Breast epithelium (tissue), 4 donors: ENCODE measurements at places on chromosomes 13 and 19.

- no peak for DNase-seq
Measured at GRCh38 chr13:99433543-99434075, 67.7 kb upstream of the TM9SF2 start.

DNA sequence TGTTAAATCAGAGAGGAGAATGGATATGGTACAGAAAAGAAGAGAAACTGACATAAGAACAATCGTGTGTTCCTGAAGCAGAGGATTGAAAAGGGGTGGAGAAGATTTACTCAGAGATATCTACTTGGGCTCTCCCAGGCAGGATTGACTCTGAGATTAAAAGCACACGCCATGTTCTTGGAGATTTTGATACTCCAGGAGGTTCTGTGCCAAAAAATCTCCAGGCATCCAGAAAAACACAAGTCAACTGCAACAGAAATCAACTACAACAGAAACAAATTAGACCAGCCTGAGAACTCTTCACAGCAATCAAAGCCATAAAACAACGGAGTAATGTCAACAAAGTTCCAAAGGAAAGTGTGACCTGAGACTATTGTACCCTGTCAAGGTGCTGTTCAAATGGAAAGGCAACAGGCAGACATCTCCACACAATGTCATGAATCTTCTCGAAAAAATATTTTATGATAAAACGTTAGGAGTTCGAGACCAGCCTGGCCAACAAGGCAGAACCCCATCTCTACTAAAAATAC, 104.2 kb downstream of the UBL3 start:
- DNase-seq = no peak

DNA sequence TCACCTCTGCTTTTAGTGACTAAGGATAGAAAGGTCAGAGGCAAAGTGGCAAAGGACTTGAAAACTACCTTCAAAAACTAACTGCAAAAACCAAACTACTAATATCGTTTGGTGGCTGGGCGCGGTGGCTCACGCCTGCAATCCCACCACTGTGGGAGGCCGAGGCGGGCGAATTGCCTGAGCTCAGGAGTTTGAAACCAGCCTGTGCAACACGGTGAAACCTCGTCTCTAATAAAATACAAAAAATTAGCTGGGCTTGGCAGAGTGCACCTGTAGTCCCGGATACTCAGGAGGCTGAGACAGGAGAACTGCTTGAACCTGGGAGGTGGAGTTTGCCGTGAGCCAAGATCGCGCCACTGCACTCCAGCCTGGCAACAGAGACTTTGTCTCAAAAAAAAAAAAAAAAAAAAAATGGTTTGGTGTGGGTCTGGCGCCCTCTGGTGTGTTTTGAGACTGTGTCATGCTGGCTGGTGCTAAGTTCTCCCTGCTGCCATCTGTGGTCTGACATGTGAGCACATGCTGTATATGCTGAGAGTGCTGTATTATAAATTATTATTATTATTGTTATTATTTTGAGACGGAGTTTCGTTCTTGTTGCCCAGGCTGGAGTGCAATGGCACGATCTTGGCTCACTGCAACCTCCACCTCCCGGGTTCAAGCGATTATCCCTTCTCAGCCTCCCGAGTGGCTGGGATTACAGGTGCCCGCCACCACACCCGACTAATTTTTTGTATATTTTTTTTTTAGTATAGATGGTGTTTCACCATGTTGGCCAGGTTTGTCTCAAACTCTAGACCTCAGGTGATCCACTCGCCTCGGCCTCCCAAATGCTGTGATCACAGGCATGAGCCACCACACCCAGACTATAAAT, 36.0 kb upstream of the RNF17 start:
- DNase-seq = no peak

- no peak for DNase-seq
Measured at GRCh38 chr13:46087481-46087880, 17.4 kb downstream of the CPB2 start.

DNA sequence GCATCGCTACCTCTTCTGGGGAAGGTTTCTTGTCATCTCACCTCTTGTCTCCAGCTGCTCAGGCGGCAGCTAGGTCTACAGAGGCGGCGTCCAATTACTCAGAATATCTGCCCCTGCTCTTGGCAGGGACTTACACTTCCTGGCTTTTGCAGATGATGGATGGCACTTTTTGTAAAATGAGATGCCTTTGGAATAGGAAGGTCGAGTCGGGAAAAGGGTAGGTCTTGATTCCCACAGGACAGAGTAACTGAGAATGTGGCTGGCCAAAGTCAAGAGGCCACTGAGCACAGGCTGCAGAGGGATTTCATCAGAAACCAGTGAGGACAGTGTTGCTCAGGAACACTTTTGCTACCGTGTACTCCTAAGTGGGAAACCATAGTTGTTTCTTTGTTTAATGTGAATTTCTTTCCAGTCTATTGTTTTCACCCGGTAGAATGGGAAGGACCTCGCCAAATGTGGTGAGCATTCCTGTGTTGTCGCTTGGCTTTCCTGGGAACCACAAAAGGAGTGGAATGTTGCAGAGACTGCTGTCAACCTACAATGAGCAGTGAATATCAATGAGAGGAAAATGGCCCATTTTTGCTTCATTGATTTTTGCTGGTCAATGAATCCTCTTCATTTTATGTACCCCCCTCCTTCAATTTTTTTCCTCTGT, 383.7 kb downstream of the HS6ST3 start:
- DNase-seq = no peak

DNA sequence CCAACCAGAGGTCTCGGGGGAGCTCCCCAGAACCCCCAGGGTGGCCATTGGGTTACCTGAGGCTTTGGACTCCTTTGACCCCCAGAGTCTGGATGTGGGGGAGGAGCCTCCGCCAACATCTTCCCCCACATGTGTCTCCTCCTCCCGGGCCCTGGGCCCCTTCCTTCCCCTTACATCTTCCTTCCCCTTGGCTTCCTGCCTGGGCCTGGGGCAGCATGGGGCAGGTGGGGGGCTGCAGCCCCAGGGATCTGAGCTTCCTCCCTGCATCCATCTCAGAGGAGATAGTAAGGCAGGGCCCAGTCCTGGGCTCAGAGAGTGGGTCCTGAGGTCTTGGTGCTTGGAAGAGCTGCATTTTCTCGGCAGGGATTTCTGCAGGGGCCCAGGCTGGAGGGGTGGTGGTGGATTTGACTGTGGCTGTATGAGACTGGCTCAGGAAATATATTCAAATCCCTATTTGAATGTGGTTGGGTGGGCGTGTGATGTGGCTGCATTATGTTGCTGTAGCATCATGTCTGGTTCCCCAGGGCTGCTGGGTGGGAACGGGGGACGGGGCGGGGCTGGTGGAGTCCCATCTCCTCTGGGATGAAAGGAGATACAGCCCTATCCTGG, 919 bp downstream of the VAV1 start:
- DNase-seq = no peak

GRCh38 chr19:48637948-48638830, 1.0 kb upstream of the DBP start:
- peak; percentile 83 for DNase-seq

GRCh38 chr13:68995972-68996667, 1111.5 kb upstream of the ATXN8OS start:
- DNase-seq = no peak

DNA sequence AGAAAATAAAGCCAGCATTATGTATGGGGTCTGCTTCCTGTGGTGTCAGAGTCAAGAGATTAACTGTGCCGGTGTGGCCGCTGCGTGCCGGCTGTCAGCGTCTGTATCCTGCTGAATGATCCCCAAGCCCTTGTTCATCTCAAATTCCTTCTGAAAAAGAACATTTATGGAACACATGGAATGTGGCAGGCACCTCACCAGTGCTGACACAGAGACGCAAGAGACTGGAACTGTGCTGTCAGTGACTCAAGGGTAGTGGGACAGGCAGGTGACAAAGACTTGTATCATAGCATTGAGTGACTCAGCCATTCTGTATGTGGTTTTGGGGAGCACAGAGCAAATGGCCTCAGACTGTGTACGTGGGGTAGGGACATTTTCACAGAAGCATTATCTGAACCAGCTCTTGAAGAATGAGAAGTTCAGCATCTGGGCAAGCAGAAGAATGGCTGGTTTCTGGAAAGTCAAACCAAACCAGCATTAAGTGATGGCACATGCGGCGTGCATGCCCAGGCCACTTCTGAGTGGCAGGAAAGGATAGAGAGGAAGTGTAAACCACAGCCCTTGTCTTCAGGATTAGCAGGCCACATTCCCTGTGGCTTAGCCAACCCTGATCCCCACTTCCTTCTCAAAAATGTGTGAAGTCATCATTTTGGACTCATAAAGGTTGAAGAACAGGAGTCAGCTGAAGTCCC, 54.0 kb upstream of the IRS2 start:
- DNase-seq = no peak

DNA sequence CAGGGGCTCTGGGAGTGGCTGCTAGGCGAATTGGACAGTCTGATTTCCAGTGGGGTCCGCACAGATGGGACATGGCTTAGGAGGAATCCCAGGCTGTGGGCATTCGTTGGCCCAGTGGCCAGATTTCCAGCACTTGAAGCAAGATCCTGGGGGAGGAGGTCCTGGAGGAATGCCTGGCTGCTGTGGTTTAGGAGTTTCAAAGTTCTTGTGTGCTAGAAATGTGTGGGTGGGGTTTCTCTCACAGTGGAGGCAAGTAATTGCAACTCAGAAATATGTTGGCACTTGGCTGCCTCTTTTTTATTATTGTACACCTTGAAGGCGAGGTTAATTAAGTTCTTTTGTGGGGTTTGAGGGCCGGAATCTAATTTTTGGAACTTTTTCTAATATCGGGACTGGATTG, 17.1 kb downstream of the IGFL3 start:
- no peak for DNase-seq

GRCh38 chr13:76733671-76734070, 152.5 kb downstream of the KCTD12 start:
- DNase-seq = no peak

- DNase-seq = no peak
Measured at GRCh38 chr19:11479090-11479897, 1.6 kb downstream of the ELAVL3 start.

DNA sequence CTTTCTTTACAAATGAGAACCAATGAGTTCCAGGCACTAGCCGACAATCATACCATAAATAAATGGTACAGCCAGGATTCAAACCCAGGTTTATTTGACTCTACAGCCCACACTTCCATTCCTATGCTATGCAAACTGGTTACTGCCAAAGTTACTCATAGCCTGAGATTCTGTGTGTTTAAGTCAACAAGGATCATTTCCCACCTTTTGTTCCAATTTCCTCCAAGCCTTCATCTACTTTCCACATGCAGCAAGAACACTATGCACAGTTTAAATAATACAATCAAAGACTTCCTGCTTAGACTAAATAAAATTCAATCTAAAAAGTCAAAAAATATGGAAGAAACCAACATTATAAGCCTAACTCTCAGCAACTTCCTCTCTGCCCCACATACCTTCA, 59.2 kb upstream of the KLF12 start:
- DNase-seq = no peak

DNA sequence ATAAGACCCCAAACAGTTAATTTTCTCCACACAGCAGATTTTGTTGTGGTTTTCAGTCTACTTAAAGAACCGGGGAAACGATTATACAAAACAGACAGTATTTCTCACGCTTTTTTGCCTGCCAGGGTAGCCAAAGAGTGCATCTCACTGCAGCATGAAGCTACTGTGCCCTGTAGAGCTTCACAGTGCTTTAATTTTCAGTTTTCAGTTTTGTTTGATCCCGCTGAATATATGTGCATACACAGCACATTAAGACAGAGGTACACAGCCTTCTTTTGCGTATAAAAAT, 215.0 kb downstream of the TEX29 start:
- no peak for DNase-seq

GRCh38 chr13:51769455-51770127, 34.4 kb downstream of the DHRS12 start:
- no peak for DNase-seq

GRCh38 chr13:75178436-75178835, 303.5 kb downstream of the TBC1D4 start:
- no peak for DNase-seq

DNA sequence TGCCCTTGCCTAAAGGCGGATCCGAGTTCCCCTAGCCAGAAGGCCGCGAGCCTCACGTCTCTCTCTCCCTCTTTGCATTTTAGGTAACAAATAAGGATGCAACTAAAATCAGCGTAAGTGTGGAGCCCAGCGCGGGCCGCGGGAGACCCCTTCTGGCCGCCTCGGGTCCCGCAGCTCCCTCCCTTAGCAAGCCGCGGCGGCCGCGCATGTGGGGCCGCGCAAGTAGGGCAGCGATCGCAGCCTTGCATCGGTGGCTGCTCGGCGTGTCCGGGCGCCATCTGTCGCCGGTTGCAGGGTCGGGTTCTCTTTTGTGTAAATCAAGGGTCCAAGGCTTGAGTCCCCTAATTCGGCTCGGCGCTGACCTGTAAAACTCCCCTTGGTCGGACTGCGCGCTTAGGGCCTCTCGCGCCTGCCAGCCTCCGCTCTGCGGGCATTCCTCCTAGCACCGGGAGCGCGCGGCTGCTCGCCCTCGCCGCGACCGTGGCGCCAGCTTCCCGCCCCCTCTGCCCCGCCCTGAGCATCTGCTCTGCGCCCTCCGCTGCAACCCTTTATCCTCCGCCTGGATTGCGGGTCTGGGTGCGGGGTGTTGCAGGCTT, 2.7 kb downstream of the VSTM2B start:
- DNase-seq = no peak

DNA sequence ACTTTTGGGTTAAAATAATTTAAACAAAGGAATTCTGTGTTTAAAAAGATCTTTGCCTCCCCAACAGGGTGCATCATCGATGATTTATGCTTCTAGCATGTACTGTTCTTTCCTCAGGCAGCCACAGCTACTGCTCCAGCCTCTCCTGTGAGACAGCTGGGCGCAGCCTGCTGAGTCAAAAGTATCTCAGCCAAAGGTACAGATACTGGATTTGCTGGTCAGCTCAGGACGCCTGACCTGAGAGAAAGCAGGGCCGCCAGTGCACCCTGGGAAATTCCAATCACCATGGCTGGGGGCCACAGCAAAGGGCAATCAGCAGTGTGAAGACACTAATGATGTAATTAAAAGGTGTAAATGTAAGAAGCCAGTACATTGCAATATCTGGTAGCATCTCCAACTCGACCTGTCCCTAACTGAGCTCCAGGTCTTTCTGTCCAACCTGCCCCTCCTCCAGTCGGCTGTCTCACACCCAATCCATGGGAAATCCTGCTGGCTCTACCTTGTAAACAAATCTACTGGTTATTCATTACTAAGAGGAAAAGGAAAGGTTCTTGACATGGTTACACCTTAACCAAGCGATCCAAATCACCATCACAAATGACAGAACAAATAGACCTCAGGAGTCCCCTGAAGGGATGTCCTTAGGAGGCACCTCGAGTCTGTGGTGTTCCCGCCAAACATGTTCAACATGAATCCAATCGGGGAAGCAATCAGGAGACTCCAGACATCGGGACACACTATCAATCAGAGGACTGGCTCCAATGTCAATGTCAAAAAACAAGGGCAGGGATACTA, 7.3 kb downstream of the OPA3 start:
- DNase-seq = no peak

GRCh38 chr13:90706631-90707030, 640.9 kb upstream of the MIR17HG start:
- no peak for DNase-seq

- DNase-seq = no peak
Measured at GRCh38 chr13:74443631-74444030, 309.4 kb upstream of the KLF12 start.

GRCh38 chr19:757811-758668, 7.1 kb downstream of the MISP start:
- no peak for DNase-seq
